ENCODE measurements at places on chromosomes 3 and 15. TPM values are rescaled to one million over a fixed set of nuclear protein-coding genes. Genes with fewer than 3 reads are reported as not detected.

The ZIC1 gene
- not detected for polyA plus RNA-seq

The GOLGA8S gene
- polyA plus RNA-seq = 0.79 TPM

GRCh38 chr15:75599401-75599800 is 20.3 kb upstream of the PTPN9 start:
- no peak for DNase-seq

DNA sequence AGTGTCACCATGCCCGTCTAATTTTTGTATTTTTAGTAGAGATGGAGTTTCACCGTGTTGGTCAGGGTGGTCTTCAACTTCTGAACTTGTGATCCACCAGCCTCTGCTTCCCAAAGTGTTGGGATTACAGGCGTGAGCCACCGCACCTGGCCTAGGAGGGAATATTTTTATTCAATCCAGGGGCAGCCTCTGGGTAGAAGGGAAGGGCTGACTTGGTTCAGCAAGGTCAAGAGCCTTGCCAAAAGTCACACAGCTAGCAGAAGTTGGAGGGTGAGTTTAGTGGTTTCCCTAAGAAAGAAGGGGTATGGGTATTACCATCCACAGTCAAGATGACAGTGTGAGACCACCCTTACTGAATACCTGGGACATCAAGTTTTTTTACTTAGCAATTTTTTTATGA is 4.9 kb upstream of the AEN start:
- no peak for DNase-seq

GRCh38 chr3:2948882-2949281 is 161.3 kb downstream of the IL5RA start:
- DNase-seq = no peak

All from renal cortex interstitium (tissue), 15 donors.